AG10803 (cell line): ENCODE measurements at places on chromosomes 4 and X.

- no peak for DNase-seq
Measured at GRCh38 chrX:152103866-152104265, 34.5 kb downstream of the MAGEA10 start.

- no peak for DNase-seq
Measured at GRCh38 chr4:116796022-116796421, 289.4 kb downstream of the TRAM1L1 start.

- DNase-seq = no peak
Measured at GRCh38 chrX:10282490-10282889, 125.7 kb downstream of the CLCN4 start.

DNA sequence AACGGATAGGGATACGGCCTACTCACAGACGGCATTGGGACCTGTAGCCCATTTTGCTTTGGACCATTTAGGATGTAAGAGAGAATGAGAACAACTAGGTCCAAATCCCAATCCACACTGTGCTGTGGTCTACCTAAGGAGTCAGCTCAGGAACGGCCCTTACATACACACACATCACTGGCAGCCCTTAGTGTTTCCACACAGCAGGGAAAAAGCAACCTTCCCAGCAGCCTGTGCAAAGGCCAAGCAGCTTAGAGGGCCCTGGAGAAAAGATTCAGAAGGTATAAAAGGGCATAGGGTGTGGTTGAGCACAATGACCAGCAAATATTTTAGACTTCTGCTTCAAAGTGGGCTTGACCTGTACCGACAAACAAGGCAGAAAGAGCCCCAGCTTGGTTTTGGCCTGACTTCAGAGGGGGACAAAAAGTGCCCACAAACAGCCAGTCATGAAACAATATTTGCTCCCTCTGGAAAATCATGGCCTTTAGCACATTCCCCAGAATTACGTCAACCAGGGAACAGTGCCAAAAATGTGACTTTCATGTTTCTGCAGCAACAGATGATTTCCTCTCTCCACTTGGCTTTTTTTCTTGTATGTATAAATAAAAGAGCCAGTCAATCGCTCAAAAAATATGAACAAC is 359.5 kb upstream of the FGF16 start:
- DNase-seq = peak; percentile 13

GRCh38 chr4:6916587-6917460 is 7.2 kb downstream of the TBC1D14 start:
- DNase-seq = peak; percentile 31

- no peak for DNase-seq
Measured at GRCh38 chr4:139965789-139966188, 188.2 kb downstream of the MAML3 start.

GRCh38 chr4:180333162-180333561 is 1910.0 kb upstream of the TENM3 start:
- DNase-seq = no peak

DNA sequence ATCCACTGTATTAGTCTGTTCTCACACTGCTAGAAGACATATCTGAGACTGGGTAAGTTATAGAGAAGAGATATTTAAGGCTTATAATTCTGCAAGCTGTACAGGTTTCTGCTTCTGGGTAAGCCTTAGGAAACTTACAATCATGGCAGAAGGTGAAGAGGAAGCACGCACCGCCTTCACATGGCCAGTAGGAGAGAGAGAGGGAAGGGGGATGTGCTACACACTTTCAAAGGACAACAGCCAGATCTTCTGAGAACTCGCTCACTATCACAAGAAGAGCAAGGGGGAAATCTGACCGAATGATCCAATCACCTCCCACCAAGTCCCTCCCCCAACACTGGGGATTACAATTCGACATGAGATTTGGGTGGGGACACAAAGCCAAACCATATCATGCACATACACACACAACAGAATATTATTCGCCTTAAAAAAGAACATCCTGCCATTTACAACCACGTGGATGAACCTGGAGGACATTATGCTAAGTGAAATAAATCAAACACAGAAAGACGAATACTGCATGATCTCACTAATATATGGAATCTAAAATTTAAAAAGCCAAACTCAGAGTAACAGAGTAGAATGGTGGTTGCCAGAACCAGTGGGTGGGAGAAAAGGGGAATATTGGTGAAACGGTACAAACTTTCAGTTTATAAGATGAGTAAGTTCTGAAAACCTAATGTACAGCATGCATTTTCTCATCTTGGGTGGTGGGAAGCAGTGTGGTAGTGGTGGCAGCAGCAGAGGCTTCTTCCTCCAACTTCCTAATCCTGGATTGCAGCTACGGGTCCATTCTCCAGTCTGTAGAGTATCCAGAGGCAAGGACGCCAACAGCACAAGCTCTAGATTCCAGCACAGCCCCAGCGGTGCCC is 12.8 kb downstream of the FRYL start:
- DNase-seq = no peak

DNA sequence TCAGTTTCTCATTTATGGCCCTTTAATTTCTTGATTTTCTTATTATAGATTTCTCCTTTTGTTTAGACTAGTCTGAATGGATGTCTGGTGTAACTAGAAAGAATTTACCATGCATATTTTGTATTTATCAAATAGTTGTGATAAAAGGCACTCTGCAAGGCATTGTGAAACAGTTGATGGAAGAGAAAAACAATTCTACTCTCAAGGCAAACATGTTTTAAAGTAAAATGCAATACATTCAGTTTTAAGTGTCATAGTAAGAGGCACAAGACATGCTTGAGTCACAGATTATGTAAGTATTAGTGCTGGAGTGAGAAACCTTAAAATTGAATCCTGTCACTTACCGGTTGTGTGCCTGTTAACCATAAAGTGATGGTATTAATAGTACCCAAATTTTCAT is 283.3 kb upstream of the DKK2 start:
- DNase-seq = peak; percentile 35

DNA sequence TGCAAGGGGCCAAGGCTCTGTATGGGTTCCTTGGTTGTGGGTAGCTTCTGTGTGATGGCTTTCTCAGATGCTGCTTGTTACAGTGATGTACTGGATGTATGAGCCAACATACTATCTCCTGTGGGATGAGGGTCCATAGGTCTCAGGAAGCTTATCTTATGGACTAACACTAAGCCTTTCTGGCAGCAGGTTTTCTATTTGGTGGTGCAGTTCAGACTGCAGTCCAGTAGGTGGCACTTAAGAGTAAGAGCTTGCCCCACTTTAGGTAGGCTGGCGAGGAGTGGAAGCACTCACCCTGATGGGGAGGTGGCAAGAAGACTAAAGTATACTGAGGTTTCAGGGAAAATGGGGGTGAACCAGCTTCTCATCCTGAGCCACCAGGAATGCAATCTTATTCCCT is 306.7 kb upstream of the MAOA start:
- peak; percentile 25 for DNase-seq

GRCh38 chrX:115966920-115967319 is 203.6 kb upstream of the AGTR2 start:
- DNase-seq = no peak

- peak; percentile 63 for DNase-seq
Measured at GRCh38 chr4:81466841-81467671, 4.7 kb downstream of the RASGEF1B start.

GRCh38 chrX:111869639-111870034 is 6.3 kb upstream of the TRPC5OS start:
- DNase-seq = peak; percentile 50

GRCh38 chr4:11263208-11263607 is 165.5 kb downstream of the HS3ST1 start:
- DNase-seq = no peak
